Keratinocyte (primary cell): ENCODE measurements at places on chromosomes 1 and 21.

- no peak for DNase-seq
These were observed 1.4 kb upstream of the STMN1 start for GRCh38 chr1:25907601-25908000.

- no peak for DNase-seq
These were observed 112.6 kb downstream of the SEC16B start for GRCh38 chr1:177857285-177857684.

DNA sequence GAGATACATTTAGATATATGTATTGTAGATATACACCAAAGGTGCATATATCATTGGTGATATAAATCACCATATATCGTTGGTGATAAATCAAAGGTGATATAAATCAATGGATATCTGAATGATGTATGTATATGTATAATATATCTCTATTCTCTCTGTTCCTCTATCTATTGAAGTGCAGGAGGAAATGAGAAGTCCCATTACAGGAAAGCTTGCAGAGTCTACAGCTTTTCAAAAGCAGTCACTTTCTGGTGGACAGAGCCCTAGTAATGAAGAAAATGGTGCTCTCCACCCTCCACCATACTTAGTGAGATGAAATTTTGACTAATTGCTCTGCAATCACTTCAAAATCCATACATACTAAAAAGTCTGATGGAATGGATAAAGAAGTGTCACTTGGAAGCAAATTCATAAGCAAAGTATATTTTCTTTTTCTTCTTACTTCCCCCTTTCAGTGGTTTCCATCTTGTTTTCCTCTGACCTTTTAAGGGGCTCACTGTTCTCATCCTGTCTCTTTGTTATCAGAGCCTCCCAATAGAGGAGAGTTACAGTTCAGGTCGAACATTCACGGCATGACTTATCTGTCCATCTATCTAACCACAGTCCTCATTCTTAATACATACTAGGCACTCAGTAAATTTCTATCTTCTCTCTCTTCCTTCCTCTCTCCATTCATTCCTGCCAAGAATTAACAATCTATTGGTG, 227.2 kb downstream of the KCNJ6 start:
- no peak for DNase-seq

- no peak for DNase-seq
These were observed 3.9 kb upstream of the PRKCZ start for GRCh38 chr1:2046174-2046917.

DNA sequence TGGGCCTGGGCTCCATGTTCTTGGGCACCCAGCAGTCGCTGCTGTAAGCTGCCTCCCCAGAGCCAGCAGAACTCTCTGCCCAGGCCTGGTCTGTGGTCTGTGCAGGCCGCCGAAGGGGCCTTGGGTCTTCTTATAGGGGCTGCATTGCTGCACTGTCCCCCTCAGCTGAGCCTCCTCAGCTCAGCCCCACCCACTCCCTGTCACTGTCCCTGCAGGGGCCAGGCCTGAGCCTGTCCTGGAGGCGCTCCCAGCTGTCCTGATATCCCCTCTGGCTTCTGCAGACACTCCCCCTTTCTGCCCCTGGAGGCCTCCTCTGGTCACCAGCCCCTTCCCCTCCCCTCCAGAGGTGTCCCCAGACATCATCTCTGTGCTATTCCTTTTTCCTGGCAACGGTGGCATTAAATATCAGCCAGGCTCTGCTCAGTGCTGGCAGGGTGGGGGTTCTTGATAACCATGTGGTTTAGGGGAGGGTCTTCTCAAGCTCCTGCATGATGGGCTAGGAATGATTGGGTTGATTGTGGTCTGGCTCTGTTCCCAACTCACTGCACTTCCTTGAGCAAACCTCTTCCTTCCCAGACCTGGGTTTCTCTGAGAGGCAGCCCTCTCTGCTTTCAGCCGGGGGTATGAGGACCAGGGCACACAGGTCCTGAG, 3.7 kb upstream of the FOXO6 start:
- DNase-seq = no peak

DNA sequence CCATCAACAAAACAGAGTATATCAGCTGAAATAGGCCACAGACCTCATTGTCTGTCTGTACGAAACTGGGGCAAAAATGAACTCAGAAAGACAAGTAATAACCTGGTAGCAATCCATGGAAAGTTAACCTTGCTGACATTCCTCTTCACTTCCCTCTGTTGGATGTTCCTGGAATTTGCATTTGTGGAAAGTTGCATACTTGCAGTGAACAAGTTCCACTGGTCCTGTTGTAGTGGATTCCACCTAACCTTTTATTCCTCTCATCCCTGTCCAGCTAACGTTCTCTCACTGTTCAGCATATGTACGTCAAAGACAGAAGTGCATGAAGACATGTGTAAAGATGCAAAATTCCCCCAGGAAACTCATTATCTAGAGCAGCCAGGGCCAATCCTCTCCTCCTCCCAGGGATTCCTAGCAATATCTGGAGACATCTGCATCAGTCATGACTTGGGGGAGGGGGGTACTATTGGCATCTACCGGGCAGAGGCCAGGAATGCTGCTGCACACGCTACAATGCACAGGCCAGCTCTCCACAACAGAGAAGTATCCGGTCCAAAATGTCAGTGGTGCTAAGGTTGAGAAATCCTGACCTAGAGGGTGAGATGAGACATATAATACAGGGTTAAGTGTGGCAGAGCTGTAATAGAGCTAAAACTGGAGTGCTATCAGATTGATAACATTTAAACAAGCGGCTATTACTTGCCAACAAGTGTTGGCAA, 8.2 kb downstream of the LPAR3 start:
- DNase-seq = no peak

DNA sequence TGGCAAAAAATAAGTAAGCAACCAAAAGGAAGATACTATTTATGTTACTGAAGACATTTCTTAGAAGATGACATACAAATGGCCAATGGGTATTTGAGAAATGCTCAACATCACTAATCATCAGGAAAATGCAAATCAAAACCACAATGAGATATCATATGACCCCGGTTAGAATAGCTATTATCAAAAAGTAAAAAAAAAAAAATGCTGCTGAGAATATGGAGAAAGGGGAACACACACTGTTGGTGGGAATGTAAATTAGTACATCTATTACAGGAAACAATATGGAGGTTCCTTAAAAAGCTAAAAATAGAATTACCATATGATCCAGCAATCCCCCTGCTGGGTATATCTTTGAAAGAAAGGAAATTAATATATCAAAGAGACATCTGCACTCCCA, 34.3 kb upstream of the CREG1 start:
- DNase-seq = no peak

DNA sequence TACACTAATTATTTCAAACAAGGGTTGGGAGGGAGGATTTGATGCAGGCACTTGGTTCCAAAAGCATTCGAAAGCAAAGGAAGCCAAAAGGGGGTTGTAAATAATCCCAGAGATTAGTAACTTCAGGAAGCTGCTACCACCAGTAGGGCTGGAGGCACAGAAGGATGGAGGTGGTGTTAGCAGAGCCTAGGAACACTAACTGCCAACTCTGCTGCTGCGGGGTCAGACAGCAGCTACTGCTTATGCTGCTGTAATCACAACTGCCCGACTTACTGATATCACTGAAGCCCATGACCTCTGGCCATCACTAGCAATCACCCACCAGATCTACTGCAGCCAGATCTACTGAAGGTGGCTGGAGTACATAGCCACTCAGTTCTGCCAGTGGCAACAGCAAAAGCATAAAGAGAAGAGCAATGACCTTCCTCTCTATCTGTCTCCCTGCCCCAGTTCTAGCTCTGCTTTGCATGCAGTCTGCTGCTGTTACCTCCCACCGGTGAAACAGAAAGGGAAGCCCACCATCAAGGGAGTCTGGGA, 408.5 kb downstream of the PLPP3 start:
- DNase-seq = no peak

GRCh38 chr21:19011451-19011850, 607.9 kb upstream of the TMPRSS15 start:
- no peak for DNase-seq

DNA sequence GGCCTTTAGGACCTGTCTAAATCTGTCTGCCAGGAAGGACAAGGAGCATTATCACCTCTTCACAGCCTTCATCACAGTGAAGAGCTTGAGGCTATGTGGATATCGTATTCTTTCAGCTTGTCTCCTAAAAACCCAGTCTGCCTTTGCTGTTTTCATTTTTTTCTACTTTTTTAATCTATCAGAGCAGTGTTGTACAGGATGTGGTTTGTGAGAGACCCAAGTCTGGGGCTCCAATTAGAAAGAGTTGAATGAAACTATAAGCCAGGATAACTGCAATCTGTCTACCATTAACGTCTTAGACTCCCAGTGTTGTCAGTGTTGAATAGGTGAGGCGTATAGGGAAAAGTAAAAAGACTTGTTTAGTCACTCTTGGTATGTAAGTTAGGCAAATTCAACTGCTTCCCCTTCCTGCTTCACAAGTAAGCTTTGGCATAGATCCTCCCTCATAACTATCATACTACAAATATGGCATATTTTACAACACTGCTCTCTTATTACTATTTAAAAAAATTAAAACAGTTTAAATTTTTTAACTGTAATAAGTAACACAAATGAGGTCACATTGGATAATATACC, 1225.8 kb upstream of the PRMT6 start:
- no peak for DNase-seq

- DNase-seq = no peak
These were observed 314.7 kb downstream of the NEGR1 start for GRCh38 chr1:71967670-71968069.

DNA sequence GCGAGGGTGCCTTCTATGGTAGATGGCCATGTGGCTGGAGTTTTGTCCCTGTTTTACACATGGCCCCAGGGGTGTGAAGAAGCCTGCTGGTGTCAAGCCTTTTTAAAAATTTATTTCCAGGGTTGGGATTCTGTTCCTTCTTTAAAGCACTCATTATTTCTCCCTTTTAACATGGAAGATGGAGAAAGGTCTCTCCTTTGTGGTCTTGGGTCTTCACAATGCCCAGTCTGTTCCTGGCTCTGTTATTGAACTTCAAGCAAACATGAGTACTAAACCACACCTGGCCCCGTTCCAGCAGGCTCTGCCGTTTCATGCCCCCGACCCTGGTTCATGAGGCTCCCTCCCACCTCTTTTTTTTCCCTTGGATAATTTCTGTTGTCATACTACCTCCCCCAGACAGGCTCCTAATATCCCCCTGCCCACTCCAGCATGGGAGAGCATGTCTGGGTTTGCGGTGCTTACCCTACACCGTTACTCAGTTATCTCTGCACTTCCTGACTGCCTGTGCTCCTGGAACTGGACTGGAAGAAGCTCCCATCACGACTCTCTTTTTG, 121.2 kb upstream of the KIAA0040 start:
- no peak for DNase-seq

GRCh38 chr21:34949499-34949898, 99.6 kb downstream of the RUNX1 start:
- DNase-seq = no peak

DNA sequence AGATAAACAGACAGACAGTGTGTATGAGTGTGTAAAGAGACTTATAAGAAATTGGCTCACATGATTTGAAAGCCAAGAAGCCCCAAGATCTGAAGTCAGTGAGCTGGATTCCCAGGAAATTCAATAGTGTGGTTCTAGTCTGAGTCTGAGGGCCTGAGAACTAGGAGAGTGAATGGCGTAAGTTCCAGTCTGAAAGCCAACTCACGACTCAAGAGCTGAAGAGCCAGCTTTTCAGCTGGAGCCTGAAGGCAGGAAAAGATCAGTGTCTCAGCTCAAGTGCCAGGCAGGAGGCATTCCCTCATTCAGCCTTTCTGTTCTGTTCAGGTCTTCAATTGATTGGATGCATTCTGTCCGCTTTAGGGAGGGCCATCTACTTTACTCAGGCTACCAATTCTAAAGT, 257.2 kb downstream of the PLPP3 start:
- no peak for DNase-seq

DNA sequence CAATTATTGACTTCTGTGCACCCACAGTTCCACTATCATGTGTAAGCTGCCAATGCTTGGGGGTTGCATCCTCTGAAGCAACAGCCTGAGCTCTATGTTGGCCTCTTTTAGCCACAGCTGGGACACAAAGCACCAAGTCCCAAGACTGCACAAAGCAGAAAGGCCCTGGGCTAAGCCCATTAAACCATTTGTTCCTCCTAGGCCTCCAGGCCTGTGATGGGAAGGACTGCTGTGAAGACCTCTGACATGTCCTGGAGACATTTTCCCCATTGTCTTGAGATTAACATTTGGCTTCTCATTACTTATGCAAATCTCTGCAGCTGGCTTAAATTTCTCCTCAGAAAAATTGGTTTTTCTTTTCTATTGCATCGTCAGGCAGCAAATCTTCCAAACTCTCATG, 123.7 kb upstream of the DEPDC1 start:
- DNase-seq = no peak

- no peak for DNase-seq
These were observed 37.7 kb upstream of the ATG4C start for GRCh38 chr1:62746086-62746808.

- DNase-seq = no peak
These were observed 44.8 kb downstream of the UCHL5 start for GRCh38 chr1:193014400-193014799.

DNA sequence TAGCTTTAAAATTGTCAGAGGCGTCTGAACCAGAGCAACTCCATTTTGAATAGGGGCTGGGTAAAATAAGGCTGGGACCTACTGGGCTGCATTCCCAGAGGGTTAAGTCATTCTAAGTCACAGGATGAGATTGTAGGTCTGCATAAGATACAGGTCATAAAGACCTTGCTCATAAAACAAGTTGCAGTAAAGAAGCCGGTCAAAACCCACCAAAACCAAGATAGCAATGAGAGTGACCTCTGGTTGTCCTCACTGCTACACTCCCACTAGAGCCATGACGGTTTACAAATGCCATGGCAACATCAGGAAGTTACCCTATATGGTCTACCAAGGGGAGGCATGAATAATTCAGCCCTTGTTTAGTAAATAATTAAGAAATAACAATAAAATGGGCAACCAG, 143.6 kb downstream of the GABPA start:
- no peak for DNase-seq

DNA sequence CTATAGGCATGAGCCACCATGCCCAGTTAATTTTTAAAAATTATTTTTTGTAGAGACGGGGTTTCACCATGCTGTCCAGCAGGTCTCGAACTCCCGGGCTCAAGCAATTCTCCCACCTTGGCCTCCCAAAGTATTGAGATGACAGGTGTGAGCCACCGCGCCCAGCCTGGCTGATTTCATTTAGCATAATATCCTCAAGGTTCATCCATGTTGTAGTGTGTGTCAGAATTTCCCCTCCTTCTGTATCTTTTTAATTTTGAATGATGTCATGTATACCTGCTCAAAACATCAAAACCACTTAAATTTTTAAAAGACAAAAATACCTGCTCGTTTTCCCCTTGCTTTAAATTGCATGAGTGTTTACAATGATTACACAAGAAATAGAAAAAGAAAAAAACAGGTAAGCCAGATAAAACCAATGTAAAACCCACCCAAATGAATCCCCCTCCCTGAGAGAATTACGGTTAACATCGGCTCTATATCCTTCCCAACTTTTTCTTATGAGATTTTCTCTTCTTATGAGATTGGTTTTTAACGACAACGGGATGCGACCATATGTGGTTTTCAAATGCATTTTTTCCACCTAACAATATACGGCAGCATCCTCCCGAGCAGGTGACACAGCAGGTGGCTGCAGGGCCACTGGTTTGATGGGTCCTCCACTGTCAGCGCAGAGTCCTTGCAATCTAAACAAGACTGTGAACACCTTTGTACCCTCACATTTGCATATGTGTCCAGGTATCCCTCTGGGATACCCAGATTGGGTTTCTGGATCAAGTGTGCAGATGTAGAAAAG, 22.1 kb downstream of the IFFO2 start:
- DNase-seq = no peak
